8988T (cell line): ENCODE measurements at places on chromosomes 12 and 14.

- no peak for DNase-seq
Measured at GRCh38 chr12:100778967-100779590, 15.5 kb upstream of the ANO4 start.

DNA sequence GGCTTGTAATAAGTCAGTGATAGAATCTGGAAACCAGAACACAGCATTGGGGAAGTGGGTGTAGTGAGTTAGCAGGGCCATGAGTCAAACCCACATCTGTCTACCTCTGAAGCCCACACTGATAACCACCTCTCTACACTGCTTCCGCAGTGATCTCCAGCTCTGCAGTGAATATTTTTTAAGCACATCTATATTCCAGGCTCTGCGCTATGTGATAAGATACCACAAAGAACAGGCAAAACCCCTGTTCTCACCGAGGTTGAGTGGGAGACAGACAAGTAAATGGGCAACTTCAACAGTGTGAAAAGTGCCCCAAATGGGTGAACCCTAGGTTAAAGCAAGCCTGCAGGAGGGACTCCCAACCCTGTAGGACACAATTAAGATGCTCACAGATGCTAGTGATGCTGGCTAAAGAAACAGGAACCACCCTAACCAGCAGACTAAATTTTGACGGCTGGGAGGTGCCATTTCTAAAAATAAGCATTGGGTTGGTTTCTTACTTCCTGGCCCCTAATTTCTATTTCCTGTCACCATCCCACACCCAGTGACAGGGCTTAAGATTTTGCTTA lies 375.0 kb downstream of the DPF3 start:
- no peak for DNase-seq

DNA sequence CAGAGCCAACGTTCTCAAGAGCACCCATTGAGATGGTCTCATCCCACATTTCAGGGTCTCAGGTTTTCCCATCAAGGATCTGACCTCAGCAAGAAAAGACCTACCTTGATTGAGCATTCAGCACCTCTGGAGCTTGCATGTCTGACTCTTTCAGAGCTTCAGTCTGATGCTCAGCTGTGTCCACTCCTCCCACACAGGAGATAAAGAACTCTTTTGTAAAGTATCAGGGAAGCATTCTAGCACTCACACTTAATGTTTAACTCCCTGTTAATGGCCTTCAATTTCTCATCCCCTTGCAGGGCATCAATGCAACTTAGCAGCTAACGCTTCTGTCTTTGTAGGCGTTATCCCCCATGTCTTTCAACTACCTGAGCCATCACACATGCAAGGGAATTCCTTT lies 124.1 kb downstream of the GALC start:
- no peak for DNase-seq

DNA sequence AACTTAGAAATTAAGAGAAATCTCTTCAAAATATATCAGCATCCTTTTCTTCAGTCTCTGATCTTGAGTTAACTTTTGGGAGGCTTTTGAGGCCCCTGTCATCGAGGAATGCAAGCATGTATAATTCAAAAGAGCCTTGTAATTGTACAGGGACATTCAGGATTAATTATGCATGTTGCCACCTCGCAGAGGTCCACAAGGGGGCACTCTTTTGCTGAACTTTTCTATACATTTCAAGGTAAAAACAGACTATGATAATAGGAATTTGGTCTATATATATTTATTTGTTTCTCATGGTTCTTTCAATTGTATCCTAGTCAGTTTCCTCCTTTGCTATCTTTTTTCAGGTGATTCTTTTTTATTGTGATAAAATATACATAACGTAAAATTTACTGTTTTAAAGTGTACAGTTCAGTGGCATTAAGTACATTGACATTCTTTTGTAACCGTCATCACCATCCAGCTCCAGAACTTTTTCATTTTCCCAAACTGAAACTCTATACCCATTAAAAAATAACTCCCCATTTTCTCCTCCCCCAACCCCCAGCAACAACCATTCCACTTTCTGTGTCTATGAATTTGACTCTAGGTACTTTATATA lies 47.0 kb upstream of the SLC2A13 start:
- DNase-seq: no peak

GRCh38 chr14:24958271-24958670 lies 91.7 kb downstream of the STXBP6 start:
- DNase-seq: no peak

- DNase-seq: no peak
Measured at GRCh38 chr14:68784226-68784910, 8.5 kb downstream of the ZFP36L1 start.

- DNase-seq: no peak
Measured at GRCh38 chr12:58841058-58841798, 79.1 kb downstream of the LRIG3 start.

GRCh38 chr12:30546121-30546520 lies 149.5 kb downstream of the IPO8 start:
- DNase-seq: no peak

- DNase-seq: no peak
Measured at GRCh38 chr14:80378084-80378690, 166.9 kb upstream of the DIO2 start.

DNA sequence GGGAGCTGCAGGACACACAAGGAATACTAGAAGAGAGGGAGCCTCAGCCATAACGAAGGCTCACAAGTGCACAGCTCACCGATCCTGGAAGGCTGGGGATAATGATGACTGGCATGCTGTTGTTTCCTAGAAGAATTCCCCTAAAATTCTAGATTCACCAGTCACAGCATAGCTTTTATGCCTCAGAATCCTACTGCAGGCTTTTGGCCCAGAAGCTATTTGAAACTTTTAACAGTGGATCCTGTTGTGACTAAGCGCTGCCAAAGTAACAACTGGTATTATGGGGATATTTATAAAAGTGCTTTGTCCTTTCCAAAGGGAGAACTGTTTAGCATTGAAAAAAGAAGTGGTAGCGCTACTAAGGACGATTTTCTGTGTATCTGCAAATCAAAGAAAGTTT lies 214.1 kb upstream of the PELI2 start:
- DNase-seq: no peak

- no peak for DNase-seq
Measured at GRCh38 chr14:21748869-21749303, 75.3 kb upstream of the OR4E1 start.

GRCh38 chr14:54565785-54566409 lies 1.0 kb upstream of the SAMD4A start:
- peak; percentile 88 for DNase-seq

DNA sequence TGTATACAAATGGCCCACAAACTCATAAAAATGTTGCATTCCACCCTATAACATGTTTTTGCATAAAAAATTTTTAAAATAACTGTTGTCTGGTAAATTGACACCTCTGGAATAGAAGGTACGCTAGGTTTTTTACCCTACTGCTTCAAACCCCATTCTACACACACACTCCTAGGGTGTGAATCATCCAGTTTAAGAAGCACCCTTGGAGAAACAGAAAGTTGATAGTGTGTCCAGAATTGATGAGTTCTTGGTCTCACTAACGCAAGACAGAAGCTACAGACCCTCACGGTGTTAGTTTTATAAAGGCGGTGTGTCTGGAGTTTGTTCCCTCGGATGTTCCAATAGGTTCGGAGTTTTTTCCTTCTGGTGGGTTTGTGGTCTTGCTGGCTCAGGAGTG lies 158.5 kb downstream of the KLRB1 start:
- DNase-seq: no peak

GRCh38 chr12:77294016-77294415 lies 228.6 kb upstream of the E2F7 start:
- no peak for DNase-seq

GRCh38 chr12:113207613-113208040 lies 13.6 kb upstream of the TPCN1 start:
- DNase-seq: no peak

GRCh38 chr12:76692846-76693245 lies 71.1 kb upstream of the ZDHHC17 start:
- DNase-seq: no peak

- DNase-seq: peak; percentile 46
Measured at GRCh38 chr14:51776102-51776894, 84.1 kb upstream of the GNG2 start.

- DNase-seq: no peak
Measured at GRCh38 chr12:22396253-22396652, 61.7 kb upstream of the ST8SIA1 start.

DNA sequence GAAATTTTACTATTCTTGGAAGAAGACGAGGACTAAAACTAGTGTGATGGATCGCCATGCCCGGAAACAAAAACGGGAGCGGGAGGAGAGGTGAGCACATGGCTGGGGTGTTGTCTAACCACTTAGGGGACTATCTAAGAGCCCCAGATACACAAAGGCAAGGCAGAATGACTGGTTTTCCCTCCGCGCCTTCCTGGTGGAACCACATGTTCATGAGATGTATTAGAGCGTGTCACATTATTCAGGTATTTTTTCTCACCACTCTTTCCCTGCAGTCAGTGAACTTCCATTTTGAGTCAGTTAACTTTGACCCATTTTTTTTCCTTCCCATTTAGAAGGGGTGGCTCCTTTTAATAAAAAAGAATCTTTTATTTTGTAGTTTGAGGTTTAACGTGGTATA lies 68.8 kb upstream of the TRAF3 start:
- DNase-seq: no peak

- no peak for DNase-seq
Measured at GRCh38 chr14:73238424-73238852, 1.1 kb downstream of the PAPLN start.

DNA sequence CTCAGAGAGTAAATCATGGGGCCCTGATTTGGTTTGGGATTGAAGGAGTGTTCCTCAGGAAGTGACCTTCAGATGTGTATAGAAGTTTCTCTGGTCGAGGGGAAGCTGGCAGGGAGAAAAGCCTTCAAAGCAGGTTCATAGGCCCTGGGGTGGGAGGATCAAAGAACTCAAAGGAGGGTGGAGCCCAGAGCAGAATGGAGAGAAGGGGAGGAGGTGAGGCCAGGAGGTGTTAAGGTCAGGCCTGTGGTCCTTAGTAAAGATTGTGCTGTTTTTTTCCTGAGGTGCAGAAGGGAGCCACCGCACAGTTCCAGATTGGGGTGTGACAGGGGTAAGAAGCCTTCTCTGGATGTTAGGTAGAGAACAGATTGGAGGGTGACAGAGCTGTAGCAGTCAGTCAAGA lies 9.7 kb upstream of the CFAP251 start:
- no peak for DNase-seq

- no peak for DNase-seq
Measured at GRCh38 chr14:39109893-39110715, 4.0 kb upstream of the GEMIN2 start.

DNA sequence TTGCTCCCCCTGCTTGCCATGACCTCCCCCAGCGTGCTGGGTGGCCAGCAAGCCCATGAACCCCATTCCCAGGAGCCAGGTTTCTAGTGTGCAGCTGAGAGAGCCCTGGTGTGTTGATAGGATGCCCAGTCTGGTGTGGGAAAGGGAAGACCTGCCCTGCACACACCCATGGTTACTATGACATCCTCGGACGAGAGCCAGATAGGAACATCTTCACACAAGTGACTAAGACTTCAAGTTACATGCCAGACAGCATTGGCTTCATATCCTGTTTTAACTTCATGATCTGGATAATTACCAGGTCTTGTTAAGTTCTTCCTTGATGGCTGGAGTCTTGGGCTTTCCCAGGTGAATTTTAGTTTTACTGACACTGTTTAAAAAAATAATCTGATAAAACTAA lies 196.6 kb upstream of the EGLN3 start:
- DNase-seq: no peak

GRCh38 chr14:34322940-34323418 lies 139.1 kb downstream of the SPTSSA start:
- peak; percentile 24 for DNase-seq

- no peak for DNase-seq
Measured at GRCh38 chr12:123390498-123391426, 6.8 kb downstream of the KMT5A start.

- DNase-seq: no peak
Measured at GRCh38 chr14:29355331-29355730, 572.3 kb downstream of the PRKD1 start.

GRCh38 chr14:54767139-54767431 lies 135.5 kb downstream of the GCH1 start:
- no peak for DNase-seq

- no peak for DNase-seq
Measured at GRCh38 chr14:38213001-38213400, 5.3 kb downstream of the SSTR1 start.

GRCh38 chr14:38065106-38065762 lies 142.5 kb upstream of the SSTR1 start:
- no peak for DNase-seq

- DNase-seq: no peak
Measured at GRCh38 chr14:79516009-79516408, 695.3 kb downstream of the DIO2 start.
